ENCODE measurements at places on chromosomes 16 and 17.

DNA sequence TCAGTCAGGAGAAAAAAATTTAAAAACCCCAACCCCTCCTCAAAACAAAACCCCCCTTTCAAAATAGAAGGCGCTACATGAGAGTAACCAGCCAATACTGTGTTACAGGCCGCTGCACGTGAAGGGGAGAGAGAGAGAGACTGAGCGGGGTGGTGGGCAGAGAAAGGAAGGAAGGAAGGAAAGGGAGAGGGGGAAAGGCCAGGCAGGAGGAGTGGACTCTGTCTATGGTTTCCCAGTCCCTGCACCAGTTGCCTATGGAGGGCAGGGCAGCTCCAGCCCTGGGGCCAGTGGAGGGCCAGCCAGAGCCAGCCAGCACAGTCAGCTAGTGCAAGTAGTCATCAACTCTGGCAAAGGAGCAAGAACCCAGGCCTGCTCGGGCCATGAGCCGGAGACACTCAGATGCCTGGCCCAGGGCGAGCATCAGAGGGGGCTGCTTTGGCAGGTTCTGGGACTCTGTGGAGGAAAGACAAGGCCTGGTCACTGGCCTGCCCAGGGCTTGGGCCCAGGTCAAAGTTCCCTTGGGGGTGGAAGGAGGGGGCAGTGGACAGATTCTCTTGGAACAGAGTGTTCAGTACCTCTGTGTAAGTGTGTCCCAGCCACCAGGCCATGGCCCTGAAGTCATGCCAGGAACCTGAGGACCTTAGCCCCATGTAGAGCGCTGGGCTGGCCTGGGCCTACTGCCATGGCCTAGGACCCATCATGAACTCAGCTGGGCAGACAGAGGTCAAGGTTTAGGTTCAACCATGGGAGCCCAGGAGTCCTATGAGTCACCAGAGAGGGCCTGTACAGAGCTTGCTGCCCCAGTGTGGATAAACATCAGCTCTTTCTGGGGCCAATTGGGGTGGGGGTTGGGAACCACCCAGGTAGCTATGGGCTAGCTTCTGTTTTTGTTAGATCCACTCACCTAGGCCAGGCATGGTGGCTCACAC lies 7.3 kb upstream of the GFOD2 start:
- no peak for DNase-seq

- no peak for DNase-seq
These were observed 89.0 kb downstream of the DNAH17 start for GRCh38 chr17:78488156-78488555.

DNA sequence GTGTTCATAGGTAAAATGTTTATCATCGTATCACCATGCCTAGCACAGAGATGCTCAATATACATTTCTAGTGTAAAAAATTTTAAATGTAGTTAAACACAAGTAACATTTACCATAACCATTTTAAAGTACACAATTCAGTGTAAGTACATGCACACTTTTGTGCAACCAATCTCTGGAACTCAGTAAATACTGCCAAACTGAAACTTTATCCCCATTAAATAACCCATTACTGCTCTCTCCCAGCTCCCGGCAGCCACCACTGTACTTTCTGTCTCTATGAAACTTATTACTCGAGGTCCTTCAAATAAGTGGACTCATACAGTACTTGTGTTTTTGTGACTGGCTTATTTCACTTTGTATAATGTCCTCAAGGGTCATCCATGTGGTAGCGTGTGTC lies 29.0 kb downstream of the RMI2 start:
- DNase-seq = no peak

GRCh38 chr16:31479751-31480150 lies 3.2 kb upstream of the SLC5A2 start:
- DNase-seq = no peak

DNA sequence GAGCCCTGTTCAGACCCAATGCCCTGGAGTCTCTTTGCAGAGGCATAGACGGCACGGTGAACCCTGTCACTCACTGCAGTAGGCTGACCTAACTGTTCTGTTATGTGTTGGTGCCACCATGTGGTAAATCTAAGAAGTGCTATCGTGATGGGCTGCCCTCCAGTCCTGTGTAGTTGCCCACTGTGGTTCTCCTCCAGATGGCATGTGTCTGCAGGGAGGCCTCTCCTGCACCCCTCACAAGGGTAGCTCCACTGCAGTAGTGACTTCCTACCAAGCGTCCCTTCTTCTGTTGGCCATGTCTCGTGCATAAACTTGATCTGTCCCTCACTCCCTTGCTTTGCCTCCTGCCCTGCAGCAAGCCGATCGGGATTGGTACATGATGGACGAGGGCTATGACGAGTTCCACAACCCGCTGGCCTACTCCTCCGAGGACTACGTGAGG lies 5.8 kb downstream of the DHX38 start:
- peak; percentile 67 for DNase-seq

GRCh38 chr17:47970725-47971499 lies at the start of gene CDK5RAP3:
Gene CDK5RAP3 (plus strand): TSS chr17:47971113. CDS start chr17:47971147, 34 bp downstream.
- peak; percentile 97 for DNase-seq

DNA sequence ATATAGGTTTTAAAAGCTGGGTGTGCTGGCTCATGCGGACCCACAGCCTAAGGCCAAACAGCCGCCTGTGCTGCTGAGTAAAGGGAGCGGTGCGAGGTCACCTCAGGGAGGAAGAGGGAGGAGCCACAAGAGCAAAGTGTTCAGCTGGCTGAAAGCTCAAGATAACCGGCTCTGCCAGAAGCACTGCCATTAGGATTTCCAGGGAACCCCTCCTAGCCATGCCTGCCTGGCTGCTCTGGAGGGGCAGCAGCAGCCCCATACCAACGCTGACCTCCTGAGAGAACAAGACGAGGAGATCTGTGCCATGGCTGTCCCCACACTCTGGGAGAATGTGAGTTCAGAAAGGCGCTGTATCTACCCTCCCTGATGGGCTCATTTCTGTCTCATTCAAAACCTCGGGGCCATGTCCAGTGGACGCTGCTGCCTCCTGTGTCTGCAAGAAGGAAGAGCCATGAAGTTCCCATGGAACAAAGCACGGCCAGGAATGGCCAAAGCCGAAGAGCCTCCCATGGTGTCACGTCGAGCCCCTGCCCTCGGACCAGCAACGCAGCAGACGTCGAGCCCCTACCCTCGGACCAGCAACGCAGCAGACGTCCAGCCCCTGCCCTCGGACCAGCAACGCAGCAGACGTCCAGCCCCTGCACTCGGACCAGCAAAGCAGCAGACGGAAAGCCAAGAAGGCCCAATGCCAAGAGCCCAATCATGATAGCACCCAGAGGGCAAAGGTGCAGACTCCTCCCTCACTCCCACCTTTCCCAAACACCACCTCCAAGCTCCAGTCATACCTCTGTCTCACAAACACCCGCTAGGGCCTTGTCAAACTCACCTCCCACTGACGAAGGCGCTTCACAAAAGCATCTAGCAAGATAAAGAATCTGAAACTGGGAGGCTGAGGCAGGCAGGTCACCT lies 107.0 kb downstream of the ANKRD11 start:
- peak; percentile 70 for DNase-seq

DNA sequence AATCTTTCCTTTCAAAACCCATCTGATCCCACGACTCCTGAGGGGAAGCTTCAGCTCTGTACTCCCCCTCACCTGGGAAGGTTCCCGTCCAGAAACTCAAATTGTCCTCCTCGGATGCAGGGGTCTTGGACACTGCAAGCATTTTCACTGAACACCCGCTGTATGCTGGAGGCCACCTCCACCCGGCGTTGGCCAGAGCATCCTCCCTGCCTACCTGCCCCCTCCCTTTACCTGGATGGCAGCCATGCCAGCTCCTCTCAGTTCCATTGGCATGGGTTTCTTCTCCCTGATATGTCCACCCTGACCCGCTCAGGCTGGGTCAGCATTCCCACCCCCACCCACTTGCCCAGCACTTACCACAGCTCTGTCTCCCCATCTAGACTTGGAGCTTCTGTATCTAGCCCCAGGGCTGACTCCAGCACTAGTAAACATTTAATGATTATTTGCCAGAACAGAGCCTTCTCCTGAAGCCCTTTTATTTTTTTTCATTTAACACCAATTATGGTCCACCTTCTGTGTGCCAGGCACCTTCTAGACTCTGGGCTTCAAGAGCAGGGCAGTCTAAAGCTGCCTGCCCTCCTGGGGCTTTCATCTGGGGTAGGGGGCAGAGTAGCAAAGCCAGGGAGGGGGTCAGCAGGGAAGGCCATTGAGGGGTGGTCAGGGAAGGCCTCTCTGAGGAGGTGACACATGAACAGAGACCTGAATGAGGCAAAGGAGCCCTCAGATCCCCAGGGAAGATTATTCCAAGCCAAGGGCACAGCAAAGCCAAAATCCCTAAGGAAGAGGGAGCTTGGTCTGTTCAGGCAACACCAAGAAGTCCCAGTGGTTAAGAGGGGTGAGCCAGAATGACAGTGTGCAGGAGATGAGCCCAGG lies 8.9 kb upstream of the KRT19 start:
- DNase-seq = no peak

DNA sequence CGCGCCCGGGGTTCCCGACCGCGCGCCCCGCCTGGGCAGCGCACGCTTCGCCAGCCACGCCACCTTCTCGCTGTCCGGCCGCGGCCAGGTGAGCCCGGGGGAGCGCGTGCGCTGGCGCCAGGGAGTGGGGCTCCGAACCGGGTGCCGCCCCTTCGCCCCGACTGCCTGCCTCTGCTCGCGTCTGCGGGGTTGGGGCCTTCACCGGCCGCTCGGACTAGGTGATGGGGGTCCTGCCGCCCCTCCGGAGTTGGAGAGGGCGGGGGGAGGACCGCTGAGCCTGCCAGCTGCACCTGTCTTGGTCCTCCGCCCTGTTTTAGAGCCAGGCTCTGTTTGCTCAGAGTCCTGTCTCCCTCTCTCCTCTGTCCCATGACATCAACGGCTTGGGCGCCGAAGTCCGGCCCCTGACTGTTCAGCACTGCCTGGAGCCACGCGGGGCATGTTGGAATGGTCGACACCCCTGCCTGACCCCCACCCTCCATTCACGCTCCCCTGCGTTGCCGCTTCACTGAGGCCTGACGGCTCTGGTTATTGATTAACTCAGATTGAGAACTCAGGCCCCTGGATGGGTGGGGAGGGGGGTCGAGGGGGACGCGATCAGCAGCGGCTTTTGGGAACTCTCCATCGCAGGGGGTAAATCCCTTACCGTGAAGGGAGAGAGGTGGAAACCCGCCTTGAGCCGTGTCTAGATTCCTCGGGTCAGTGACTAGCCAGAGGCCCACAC lies 748 bp downstream of the SMTNL2 start:
- DNase-seq = no peak

GRCh38 chr17:58367461-58367860 lies 15.5 kb upstream of the SUPT4H1 start:
- no peak for DNase-seq

GRCh38 chr16:72050769-72051464 lies 3.4 kb upstream of the HP start:
- DNase-seq = no peak

GRCh38 chr17:42792545-42792944 lies 6.0 kb downstream of the COA3 start:
- no peak for DNase-seq

- peak; percentile 82 for DNase-seq
These were observed at the start of gene MMP25 for GRCh38 chr16:3045758-3046640. Gene MMP25 (plus strand): TSS chr16:3046561. CDS start chr16:3046918, 357 bp downstream.
